Mesendoderm (in vitro differentiated cells): ENCODE measurements at places on chromosomes 16 and 17.

DNA sequence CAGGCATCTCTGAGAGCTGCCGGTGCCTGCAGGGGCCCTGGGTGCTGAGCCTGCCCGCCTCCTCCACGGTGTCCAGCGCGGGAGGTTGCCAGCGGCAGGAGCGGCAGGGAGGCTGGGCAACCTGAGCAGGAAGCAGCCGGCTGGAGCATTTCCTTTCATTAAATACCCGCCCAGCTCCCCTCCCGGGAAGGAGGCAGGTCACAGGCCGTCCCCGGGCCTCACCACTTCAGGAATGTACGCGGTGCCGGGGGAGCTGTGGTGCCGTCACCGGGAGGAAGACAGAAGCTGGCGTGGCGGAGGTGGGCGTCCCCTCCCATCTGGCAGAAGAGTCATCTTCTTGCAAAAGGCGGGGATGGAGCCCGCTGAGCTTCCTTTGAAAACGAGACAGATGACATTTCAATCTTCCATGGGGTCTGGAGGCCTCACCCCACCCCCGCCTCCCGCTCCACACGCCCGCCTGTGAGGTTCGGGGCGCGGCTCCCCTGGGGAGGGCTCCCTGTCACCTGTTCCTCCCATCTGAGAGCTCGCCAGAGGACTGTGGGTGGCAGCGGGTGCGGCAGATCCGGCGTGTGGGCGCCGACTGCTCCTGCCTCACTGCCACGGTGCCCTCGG lies 16.0 kb downstream of the SOX8 start:
- peak; percentile 88 for DNase-seq

DNA sequence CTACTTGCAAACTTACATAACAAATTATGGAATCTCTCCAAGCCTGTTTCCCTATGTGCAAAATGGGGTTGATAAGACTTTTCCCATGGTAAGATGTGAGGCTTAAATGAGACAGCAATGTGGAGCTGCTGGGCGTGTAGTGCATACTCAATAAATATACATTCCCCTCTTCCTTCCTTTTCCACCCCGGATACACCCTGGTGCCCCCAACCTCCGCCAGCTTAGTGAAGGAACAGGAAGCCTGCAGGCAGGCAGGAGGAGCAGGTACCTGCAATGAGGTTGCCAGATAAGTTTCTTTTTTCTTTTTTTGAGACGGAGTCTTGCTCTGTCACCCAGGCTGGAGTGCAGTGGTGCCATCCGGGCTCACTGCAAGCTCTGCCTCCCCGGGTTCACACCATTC lies 14.9 kb downstream of the C17orf50 start:
- no peak for DNase-seq

GRCh38 chr17:74682471-74683190 lies 30.1 kb downstream of the CD300LF start:
- DNase-seq = no peak

DNA sequence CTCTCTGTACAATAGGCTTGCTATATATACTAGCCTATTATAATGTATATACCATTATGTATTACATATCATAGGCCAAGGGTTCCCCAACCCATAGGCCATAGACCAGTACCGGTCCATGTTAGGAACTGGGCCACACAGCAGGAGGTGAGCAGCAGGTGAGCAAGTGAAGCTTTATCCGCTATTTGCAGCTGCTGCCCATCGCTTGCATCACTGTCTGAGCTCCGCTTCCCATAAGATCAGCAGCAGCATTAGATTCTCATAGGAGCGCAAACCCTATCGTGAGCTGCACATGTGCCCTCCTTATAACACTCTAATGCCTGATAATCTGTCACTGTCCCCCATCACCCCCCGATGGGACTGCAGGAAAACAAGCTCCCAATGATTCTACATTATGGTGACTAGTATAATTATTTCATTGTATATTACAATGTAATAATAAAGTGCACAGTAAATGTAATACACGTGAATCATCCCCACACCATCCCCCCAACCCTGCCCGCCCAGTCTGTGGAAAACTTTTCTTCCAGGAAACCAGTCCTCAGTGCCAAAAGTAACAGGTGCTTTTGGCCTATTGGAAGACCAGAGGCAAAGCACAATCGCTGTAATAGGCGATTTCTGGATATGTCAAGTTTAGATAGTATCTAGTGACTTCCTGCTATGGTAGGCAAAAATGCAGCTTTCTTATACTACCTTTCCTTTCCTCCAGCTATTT lies 84.1 kb downstream of the MYH11 start:
- no peak for DNase-seq

- DNase-seq = no peak
Measured at GRCh38 chr17:2611627-2612026, 18.2 kb downstream of the PAFAH1B1 start.

- DNase-seq = no peak
Measured at GRCh38 chr16:29687755-29688154, 8.8 kb downstream of the QPRT start.

DNA sequence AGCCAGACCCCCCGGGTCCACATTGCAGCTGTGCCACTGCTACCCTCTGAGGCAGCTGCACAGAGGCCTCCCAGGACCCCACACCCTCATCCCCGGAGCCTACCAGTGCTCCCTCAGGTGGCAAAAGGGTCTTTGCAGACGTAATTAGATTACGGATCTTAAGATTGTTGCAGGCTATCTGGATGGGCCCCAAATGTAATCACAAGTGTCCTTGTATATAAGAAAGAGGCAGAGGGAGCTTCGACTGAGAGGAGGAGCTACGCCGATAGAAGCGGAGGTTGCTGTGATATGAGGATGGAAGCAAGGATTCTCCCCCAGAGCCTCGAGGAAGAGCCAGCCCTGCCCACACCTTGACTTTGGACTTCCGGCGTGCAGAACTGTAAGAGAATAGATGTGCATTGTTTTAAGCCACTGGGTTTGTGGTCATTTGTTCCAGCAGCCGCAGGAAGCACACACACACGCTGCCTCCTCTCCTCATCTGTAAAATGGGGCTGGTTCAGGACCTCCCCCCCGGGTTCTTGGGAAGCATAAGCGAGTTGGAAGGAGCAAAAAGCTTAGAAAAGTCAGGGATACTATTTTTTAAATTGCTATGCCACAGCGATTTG lies 10.5 kb upstream of the RAI1 start:
- DNase-seq = no peak

- no peak for DNase-seq
Measured at GRCh38 chr16:17607609-17608008, 136.8 kb upstream of the XYLT1 start.

GRCh38 chr16:50603206-50604064 lies 55.2 kb downstream of the NKD1 start:
- no peak for DNase-seq

DNA sequence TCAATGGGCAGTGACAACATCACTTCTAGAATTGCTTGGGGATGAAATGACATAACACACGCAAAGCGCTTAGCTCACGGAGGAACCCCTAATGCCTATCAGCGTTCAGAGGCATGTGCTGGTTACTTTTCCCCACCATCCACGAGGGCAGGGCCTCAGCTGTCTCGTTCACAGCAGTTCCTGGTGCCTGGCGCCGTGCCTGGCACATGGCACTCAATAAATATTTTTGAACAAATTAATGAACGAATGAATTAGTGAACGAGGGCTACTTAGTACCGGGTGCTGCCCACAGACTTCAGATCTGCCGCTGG lies 14.1 kb upstream of the CIBAR2 start:
- no peak for DNase-seq

DNA sequence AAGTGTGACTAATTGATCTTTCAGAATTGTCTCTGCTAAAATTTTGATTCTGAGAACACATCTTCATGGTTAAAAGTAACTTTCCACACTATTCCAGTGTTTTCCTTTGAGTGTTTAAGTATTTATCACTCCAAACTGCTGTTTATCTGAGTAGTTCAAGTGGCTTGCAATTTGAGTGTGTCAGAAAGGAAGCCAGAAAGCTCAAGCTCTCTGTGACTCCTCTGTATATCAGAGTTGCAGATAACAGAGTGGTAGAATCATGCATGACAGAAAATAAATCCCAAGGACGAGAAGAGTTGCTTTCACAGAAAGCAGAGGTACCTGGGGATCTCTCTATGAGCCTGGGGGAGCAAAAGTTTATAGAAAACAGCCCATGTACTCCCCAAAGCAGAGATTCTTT lies 130.0 kb downstream of the CYB561 start:
- peak; percentile 10 for DNase-seq

GRCh38 chr17:1398028-1398427 lies 2.0 kb downstream of the YWHAE start:
- no peak for DNase-seq
